Lung microvascular endothelial cell (primary cell): ENCODE measurements at places on chromosomes 13 and 19. TPM values are rescaled to one million over a fixed set of nuclear protein-coding genes. Genes with fewer than 3 reads are reported as not detected.

ZNF865 gene
- total RNA-seq, result 0.44 and 0.79 TPM in 2 replicates

GRCh38 chr13:92833071-92833470 lies 393.5 kb upstream of the GPC6 start:
- no peak for DNase-seq

MEIS3 gene
- 0.20 and 0.22 TPM in 2 replicates for total RNA-seq

DNA sequence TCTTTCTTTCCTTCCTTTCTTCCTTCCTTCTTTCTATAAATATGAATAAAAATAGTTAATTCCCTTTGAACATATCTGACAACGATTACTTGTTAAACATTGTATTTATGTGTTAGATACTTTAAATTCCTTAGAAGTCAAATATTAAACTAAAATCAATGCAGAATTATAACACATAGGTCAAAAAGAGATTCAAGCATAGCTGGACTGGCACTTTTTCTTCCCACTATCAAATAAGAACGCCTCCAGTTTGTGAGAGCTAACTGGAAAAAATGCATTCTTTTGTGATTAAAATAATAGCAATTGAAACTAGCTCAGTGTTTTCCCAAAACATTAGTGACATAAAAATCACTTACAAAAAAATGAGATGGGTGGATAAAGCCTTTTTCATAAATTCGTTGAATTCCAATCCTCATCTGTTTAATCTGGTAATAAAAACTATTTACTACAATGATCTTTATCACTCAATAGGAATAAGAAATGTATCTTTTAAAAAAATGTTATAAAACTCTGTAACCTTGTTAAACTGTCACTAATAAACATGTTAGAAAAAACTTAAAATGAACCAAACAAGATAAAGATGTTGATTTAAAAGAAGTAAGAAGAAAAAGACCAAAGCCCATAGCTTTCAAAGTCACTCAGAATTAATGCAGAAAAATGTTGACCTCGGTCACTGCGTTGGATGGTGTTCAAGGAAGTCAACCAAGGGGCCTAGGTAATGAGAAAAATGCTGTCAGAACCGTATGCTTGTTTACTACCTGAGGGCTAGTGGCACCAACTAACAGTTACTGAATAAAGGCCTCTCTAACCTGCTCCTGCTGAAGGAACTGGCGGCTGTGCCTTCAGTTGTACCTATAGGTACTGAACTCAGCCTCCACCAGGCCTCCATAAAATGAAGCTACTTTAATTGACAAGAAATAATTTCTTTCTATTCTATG lies 1039.5 kb upstream of the SLC10A2 start:
- DNase-seq, result no peak

GRCh38 chr19:53808710-53809125 lies 15.4 kb downstream of the NLRP12 start:
- peak; percentile 79 for DNase-seq

- DNase-seq, result peak; percentile 100
These were observed at the start of gene DHX34 for GRCh38 chr19:47348819-47349795. DHX34 (plus strand) TSS chr19:47349315; CDS start chr19:47353031, 3,716 bp downstream.
